ENCODE measurements at places on chromosomes 3 and 15.
A peak's percentile ranks its signal among the peaks of the same experiment; 100 is the strongest.

DNA sequence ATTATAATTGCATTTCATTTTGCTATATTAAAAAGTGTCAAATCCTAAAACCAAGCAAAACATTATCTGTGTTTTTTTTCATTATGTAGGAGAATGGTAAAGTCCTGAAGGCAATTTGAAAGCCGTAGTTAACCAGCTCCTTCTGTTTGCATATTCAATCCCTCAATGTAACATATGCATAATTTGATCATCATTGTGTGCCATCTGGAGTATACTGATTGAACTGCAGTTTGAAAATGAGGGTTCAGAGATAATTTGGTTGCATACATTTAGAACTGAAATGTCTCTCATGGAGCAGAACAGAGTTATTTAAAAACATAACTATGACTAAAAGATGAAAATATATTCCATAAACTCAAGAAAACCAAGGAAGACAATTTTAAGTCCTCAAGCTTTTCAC lies 518.6 kb downstream of the GBE1 start:
- DNase-seq: no peak

DNA sequence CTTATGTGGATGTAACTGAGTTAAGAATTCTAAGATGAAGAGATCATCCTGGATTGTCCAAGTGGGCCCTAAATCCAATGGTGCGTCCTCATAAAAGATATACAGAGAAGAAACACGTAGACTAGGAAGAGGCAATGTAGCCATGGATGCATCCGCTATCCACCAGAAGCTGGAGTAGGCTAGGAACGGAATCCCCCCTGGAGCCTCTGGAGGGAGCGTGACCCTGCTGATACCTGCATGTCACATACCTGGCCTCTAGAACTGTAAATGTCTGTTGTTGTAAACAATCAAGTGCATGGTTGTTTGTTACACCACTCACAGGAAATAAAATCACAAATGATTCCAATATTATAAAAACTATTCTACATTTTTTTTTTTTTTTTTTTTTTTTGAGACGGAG lies 254.5 kb upstream of the RORA start:
- no peak for DNase-seq

DNA sequence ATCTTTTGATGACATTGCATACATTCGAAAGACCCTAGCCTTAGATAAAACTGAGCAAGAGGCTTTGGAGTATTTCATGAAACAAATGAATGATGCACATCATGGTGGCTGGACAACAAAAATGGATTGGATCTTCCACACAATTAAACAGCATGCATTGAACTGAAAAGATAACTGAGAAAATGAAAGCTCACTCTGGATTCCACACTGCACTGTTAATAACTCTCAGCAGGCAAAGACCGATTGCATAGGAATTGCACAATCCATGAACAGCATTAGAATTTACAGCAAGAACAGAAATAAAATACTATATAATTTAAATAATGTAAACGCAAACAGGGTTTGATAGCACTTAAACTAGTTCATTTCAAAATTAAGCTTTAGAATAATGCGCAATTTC lies 16.7 kb downstream of the KCNMB3 start:
- no peak for DNase-seq

DNA sequence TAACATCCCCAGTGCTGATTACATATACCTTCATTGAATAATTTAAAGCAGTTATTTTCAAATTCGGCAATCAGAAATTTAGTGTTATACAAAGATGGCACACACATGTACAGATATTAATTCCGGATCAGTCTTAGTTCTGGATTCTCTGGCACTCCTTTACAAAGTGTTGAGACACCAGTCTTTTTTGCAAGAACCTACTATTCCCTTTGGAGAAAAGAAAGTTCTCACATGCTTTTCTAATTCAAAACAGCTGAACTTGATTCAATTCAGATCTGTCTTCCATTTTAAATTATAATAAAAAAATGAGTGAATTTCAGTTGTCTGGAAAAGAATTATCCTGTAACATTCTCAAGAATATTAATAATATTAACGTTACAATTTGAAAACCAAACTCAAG lies 20.4 kb downstream of the CCDC191 start:
- DNase-seq: no peak

GRCh38 chr3:128173200-128173599 lies 19.9 kb downstream of the EEFSEC start:
- DNase-seq: no peak

GRCh38 chr3:77620009-77620408 lies 580.1 kb downstream of the ROBO2 start:
- DNase-seq: no peak

DNA sequence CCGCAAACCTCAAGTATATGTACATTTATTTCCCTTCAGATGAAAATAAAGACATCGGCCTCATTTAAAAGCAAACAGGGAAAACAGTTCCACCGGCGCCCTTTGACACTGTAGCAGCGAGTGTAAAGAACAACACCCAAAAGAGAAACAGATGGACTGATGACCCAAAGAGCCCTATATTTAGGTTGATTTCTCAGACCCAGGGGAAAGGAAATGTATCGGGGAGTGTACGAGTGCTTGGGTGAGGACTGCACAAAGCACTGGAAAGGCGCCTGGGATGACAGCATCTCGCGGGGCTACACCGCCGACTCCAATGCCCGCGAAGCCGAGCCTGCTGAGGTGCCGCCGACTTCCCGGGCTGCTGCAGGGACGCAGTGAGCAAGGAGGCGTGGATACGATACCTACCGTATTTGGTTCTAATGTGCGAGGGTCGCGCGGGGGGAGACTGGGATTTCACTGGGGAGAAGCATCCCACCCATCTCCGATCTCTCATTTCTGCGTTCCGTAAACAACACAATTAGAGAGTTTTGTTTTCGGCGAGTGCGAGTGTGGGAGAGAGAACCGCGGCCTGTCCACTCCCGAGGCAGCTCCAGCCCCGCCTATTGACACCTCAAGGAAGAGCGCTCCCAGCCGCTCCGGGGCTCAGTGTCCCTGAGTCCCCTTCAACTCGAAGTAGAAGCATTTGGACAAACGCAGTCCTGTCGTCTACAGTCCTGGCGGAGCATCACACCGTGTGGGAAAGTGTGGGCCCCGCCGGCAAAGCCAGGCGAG lies 2.0 kb downstream of the MECOM start:
- no peak for DNase-seq

DNA sequence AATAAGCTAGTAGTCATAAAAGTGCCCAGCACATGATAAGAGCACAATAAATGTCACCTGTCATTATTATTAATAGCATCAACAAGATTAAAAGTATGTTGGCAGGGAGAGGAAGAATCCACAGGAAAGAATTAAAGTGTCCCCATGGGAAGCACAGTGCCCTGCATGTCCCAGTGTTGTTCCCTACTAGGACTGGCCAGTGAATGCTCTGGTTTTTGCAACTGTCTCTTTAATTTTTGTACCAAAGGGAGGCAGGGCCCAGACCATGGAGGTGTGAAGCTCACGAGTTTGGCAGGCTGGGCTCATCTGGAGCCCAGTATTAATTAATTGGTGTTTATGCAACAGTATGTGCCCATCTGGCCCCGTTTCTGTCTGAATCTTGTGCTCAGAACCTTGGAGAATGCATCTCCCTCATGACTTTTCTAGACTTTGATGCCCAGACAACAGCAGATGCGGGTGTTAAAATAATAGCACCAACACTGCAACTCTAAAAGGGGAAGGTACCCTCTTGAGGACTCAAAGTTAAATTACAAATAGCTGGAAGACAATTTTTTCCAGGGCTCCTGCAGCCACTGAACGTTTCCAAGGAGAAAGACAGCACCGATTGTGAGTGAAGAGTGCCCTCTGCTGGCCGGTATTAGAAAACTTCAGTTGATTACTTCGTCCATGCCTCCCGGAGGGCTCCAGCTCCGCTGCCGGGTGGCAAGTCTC lies 71.9 kb upstream of the SPATA12 start:
- peak; percentile 50 for DNase-seq

DNA sequence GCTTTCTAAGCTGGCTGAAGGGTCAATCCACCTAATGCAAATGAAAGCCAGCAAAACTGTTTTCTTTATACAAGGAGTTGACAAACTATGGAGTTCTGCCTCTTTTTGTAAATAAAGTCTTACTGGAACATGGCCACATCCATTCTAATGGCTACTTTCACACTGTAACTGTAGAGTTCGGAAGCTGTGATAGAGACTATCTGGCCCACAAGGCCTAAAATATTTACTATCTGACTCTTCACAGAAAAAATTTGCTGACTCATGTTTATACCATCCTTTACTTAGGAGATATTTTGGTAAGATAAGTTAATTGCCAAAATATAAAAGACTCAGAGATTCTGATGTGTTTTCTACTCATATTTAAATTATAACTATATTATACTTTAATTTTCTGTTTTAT lies 93.7 kb upstream of the GK5 start:
- no peak for DNase-seq

- no peak for DNase-seq
These were observed 134.3 kb downstream of the NSMCE3 start for GRCh38 chr15:29135309-29135657.

DNA sequence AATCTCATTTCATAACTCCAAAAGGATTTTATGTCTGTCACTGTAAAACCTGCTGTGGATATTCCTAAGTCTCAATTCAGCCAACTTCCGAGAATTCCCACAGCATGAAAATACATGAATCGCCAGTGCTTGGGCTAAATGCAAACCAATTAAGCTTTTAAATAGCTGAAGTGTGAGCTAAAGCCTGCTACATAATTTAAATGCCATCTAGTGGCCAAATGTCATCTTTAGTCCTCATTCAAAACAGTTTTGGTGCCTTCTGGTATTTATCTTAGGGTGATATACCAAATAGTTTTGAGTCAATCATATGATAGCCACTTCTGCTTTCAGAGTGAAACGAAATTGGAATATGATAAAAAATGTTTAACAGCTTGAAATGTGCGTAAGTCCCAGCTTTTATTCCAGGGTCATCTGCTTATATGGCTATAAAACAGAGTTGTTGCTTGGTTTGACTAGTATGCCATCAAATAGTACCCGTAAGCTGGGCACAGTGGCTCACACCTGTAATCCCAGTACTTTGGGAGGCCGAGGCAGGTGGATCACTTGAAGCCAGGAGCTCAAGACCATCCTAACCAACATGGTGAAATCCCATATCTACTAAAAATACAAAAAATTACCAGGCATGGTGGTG lies 41.8 kb upstream of the CCNL1 start:
- DNase-seq: no peak

GRCh38 chr15:68487087-68487843 lies 55.3 kb upstream of the ITGA11 start:
- no peak for DNase-seq

DNA sequence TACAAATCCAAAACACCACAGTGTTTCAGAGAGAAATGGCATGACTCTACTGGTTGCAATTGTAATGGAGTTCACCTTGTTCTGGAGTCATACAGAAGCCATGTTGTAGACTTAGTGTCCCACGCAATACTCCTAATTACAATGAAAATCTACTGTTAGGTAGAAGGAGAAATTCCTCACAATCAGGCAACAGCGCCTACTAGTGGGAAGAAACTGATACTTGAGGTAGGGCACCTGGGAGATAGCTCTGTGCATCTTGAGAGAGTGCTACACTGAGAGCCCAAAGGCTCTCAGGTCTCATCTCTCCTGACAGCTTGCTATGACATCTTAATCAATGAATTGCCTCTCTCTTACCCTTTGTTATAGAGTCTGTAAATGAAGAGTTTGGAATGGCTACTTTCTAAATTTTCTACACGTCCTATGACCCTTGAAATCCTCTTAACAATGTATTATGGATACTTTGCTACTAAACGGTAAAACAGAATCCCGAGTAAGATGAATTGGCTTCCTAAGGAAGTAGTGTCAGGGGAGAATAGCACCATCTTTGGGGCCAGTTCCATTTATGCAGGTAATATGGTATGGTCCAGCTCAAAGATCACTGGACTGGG lies 422.7 kb upstream of the TPRG1 start:
- peak; percentile 34 for DNase-seq

DNA sequence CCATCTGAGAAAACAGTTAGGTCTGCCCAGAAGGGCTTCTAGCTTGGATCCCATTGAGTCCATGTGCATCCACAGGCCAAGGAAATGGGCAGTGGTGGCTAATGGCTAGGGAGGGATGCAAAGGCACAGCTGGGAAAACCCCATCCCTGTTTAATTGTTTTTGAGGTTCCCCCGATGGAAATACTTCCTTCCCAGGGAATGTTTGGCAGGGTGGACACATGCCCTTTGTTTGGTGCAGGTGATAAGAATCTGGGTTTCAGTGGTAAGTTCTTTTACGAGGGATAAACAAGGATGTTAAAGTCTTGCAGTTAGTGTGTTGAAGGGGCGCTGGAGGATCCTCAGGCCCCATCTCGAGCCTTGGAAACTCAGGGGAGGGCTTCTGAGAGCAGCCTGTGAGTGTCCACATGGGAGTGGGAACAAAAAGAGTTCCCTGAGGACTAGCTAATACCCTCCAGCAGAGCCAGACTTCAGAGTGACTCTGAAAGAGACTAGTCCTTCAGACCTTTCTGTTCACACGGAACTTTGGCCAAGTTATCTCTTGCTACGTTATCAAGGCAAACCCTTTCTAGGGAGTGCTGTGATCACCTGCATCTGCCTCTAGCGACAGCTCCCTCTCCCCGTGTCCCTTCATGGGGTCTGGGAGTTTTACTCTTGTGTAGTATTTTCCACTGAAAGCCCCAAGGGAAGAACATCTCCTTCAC lies 17.4 kb downstream of the PTPRG start:
- DNase-seq: no peak

DNA sequence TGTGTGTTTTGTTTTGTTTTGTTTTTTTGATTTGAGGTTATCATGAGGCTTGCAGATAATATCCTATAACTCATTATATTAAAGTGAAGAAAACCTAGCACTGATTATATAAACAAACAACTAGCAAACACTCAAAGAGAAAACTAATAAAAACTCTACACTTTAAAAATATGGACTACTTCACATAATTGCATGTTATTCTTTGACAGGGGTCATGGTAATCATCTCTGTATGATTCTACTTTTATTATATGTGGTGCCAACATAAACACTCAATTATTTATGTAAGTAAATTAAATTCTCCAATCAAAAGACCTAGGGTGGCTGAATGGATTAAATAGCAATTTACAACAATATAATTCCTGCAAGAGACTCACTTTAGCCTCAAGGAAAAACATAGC lies 44.6 kb upstream of the P3H2 start:
- no peak for DNase-seq

DNA sequence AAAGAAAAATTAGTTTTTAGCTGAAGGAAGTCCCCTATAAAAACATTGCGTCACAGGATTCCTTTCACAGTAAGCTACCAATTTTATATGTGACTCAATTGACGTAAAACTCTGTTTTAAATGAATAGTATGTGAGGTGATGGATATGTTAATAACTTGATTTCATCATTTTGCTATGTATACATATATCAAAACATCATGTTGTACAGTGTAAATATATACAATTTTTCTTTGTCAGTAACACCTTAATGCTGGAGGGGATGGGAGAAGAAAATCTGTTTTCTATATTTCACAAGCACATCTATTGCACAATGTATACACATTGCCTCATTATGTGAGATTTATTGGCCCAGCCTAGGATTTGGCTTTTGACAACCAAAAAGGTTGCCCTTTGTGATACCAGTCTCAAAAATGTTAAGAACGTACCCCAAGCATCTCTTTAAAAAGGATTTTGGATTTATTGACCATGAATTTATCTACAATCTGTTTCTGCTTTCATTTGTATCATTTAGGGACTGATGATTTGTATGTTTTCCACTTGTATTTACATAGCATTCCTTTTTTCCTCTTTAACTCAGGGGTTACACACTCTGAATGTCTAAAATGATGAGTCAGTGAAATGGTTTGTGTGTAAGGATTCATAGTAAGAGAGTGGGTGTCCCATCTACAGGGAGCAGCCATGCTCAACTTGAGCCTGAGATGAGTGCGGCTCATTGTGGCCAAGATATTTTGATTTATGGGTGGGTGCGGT lies 62.6 kb downstream of the CRTC3 start:
- DNase-seq: no peak
